NCI-H2029 treated with DMSO at 0.1 percent for 48 hours (cell line): ENCODE measurements at places on chromosomes 5 and 9.

- peak; percentile 72 for DNase-seq
Observed at GRCh38 chr9:130642926-130643325, 21.5 kb upstream of the PRDM12 start.

DNA sequence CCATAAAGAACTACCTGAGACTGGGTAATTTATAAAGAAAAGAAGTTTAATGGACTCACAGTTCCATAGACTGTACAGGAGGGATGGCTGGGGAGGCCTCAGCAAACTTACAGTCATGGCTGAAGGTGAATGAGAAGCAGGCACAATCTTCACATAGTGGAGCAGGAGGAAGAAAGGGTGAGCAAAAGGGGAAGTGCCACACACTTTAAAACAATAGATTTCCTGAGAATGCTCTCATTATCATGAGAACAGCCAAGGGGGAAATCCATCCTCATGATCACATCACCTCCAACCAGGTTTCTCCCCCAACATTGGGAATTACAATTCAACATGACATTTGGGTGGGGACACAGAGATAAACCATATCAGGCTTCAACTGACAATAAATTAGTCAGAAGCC is 664.9 kb downstream of the TAF11L14 start:
- DNase-seq: no peak

DNA sequence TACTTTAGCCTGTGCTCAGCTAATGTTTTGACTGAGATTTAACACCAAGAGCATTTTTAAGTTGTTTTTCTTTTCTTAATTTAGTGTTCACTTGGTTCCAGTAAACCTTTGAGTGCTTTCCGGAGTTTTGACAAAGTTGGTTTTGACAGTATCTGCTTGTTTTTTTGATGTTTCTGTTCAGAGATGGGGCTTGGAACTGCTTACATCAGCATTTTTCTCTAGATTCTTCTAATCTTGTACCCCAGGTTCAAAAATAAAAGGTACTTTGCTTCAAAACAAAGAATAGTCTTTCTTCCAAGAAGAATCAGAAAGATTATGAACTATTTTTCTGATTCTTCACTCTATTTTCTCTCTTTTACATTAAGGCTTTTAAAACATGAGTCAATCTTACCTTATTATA is 132.2 kb downstream of the DPYSL3 start:
- DNase-seq: no peak

- no peak for DNase-seq
Observed at GRCh38 chr5:160743027-160743426, 109.0 kb downstream of the ATP10B start.

DNA sequence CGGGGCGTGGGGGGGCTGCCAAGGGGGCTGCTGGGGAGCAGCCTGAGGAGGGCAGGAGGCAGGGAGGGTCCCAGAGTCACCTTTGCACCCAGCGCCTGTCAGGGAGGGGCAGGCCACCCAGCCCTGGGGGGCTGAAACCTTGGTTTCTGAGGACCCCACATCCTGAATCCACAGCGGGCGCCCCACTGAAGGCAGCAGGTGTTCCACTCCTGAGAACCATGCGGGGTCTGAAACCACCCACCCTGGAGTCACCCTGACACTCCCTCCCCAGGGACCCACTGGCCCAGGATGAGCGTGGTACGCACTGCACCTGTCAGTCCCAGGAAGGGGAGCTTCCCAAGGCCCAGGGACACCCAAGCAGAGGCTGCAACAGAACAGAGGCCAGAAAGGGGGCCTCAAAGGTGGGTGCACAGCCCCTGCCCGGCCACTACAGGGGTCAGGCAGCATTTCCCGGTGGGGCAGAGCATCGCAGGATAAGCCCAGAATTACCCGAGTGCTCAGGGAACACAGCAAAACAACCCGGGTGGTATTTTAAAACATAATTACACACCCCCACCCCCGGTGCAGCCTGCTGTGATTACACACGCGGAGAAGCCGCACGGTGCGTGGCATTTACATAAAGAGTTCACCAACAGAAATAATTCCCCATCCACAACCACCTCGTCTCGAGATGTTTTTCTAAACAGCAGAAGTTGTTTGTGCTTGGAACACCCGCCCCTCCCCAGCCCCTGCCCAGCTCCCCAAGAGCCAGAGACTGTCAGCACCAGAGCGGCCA is 57.3 kb upstream of the UBAC1 start:
- DNase-seq: no peak

DNA sequence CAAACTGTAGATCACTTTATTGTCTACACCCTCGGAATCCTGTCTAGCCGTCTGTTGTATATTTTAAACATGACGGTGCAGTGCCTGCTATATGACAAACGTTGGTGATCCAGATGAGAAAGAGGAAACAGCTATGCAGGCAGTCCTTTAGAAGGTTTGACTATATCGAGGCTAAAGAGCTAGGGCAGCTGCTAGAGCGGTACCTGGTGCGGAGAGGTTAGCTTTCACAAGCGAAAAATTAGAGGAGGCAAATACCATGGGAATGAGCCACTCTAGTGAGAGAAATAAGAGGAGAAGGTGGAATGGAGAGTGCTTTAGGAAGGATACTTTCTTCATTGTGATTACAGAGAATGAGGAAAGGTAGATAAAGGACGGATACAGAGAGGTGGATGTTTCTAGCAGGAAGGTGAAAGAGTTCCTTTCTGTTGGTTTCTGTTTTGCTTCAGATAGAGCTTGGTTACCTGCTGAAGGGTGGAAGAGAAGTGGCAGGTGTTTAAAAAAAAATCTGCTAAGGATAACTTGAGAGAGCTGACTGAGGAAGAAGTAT is 959 bp upstream of the FBXL17 start:
- DNase-seq: peak; percentile 37

DNA sequence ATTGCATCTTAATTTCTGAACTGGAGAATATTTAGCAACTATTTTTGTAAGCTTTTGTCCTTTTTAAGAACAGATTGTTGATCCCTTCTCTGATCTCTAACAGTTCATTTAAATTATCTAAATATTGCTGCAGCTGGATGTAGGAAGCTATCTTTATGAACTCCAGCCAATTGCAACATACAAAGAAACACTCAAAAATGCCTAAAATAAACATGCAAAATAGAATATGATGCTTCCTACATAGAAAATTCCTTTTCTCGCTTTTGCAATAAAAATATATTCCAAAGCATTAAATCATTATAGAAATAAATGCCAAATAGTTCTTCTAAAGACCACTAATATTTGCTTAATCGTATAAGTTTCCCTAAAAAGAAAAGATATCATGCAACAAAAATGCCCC is 218.6 kb downstream of the LURAP1L start:
- no peak for DNase-seq
